ENCODE measurements at places on chromosomes 11 and 22.
A peak's percentile ranks its signal among the peaks of the same experiment; 100 is the strongest.

DNA sequence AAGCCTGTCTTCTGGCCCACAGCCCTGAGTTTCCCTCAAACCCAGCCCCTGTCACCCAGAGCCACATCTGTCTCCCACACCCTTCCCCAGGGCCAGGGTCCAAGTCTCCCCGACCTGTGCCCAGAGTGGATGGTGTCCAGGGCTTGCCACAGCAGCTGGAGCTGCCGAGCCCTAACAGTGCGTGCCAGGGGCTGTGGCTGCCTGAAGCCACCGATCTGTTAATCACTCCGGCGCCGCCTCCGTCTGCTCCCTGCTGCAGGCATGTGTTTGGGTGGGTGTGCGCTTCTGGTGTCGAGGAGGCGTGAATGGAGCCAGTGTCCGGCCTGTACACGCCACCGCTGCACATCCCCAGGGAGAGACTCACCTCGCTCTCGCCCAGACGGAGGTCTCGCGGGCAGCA, 26.1 kb downstream of the SHISAL1 start:
- no peak for DNase-seq

DNA sequence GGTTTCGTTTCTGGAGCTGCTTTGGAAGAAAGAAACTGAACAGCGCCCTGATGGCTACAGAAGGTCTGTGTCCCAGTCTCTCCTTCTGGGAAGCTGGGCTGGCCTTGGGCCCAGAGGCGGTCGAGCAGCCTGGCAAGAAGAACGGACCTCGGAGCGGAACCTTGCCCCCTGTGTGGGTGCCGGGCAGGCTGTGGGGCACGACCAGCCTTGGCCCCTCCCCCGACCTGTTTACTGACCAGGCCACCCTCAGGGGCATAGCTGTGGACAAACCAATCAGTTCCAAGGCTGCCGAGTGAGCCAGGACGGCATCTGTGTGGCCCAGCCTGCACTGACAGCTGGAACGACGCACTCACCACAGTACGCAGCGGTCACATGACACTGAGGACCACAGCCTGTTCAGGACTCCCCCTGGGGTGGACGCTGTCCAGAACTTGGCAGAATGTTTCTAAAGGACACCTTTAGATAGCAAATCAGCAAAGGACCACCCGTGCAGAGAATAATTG, 7.2 kb downstream of the PIM3 start:
- DNase-seq, result no peak

DNA sequence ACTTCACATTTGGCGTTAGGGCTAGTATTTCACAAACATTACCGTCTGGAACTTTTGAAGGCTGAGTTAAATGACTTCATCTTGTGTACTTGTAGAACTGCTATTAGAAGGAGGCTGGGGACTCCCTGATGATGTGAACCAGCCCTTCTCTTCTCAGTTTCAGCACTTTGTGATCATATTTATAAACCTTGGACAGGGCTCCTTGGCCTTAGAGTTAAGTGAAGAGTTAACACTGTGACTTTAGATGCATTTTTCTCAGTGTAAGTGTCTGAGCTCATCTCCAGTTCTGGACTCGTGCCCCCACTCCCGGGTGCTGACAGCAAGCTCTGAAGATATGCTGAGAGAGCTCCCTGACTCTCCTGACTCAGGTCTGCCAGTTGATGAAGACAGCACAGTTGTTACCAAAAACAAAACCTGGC, 8.4 kb downstream of the MIAT start:
- DNase-seq, result no peak

- peak; percentile 66 for DNase-seq
Observed at GRCh38 chr11:44936525-44936924, 14.2 kb downstream of the TP53I11 start.

DNA sequence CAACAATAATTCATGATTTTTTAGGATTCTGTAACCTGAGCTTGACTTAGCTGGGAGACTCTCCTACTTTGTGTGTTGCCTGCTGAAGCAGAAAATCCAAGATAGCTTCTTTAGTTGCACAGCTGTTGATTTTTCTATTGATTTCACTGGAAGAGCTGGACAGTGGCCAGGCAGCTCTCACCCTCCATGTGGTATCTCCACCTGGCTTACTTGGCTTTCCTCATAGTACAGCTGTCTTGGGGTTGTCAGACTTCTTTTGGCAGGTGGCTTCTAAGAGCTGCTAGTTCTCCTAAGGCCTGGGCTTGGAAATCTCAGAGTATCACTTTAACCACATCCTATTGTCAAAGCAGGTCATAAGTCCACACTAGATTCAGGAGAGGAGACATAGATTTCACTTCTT, 130.8 kb upstream of the SPON1 start:
- no peak for DNase-seq

DNA sequence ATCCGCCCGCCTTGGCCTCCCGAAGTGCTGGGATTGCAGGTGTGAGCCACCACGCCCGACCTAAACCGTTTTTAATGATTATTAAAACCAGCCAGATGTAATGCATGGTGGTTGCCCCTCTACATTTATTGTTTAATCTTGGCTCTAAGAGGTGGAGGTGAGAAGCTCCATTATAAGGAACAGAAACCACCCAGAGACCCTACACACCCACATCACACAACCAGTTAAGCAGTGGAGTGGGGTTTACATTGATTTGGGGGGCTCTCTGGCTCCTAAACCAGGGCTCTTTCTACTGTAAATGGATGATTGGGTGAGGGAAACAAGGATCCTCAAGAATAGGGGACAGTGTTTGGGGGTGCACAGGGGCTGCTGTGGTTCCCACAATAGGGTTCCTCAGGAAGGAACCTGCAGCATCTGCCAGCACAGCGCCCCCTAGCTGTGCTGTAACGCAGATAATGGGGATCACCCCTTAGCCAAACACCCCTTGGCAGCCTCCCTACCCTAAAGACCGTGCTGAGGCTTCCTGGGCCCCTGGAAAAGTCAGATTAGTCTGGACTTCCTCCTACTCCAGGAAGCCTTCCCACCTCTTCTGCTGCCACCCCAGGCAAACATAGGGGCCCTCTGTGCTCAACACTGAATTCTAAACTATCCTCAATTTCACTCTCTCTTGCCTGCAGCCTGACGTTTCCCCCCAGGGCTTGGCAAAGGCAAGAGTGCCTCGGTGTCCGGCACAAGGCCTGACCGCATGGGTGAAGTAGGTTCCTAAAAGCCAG, 2.4 kb downstream of the MPST start:
- DNase-seq, result peak; percentile 15

- no peak for DNase-seq
Observed at GRCh38 chr11:12746593-12747097, 72.4 kb downstream of the TEAD1 start.

DNA sequence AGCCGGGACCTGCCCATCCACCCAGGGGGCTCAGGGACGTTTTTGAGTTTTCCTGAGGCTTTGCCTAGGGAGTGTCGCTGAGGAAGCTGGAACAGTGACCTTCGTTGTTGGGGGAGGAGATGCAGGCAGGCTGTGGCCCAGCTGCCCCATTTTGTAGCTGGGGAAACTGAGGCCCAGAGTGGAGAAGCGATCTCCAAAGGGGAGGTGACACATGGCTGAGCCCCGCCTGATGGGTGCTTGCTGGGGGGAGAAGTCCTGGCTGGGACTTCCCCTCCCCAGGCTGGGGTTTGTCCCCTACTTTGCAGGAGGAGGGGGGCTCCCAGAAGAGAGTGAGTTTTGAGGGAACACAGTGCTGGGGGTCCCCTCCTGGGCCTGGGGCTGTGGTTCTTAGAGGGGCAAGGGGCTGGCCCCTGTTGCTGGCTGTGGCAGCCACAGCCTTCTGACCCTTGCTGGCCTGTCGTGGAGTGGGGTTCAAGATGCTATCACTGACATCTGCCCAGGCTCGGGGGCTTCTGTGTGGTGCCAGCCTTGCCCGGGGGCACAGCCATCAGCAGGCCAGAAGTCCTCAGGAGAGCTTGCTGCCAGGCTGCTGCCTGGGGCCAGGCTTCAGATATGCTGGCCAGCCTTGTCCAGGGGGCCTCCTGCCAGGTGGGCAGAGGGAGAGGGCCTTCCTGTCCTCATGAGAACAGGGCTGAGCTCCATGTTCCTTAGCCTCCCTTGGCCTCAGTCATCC, 21.4 kb downstream of the KCNQ1 start:
- DNase-seq, result no peak

- no peak for DNase-seq
Observed at GRCh38 chr11:33682446-33682845, 18.2 kb downstream of the C11orf91 start.

- DNase-seq, result no peak
Observed at GRCh38 chr22:17633217-17633997, 4.9 kb upstream of the ATP6V1E1 start.

GRCh38 chr11:842370-843002, at the start of the genes POLR2L and TSPAN4:
Gene POLR2L (minus strand): TSS chr11:842529. CDS start chr11:842508, 21 bp downstream.
Gene TSPAN4 (plus strand): TSS chr11:842852. CDS start chr11:850305, 7,453 bp downstream.
- DNase-seq, result peak; percentile 75

- no peak for DNase-seq
Observed at GRCh38 chr22:45537734-45538181, 35.1 kb downstream of the FBLN1 start.

DNA sequence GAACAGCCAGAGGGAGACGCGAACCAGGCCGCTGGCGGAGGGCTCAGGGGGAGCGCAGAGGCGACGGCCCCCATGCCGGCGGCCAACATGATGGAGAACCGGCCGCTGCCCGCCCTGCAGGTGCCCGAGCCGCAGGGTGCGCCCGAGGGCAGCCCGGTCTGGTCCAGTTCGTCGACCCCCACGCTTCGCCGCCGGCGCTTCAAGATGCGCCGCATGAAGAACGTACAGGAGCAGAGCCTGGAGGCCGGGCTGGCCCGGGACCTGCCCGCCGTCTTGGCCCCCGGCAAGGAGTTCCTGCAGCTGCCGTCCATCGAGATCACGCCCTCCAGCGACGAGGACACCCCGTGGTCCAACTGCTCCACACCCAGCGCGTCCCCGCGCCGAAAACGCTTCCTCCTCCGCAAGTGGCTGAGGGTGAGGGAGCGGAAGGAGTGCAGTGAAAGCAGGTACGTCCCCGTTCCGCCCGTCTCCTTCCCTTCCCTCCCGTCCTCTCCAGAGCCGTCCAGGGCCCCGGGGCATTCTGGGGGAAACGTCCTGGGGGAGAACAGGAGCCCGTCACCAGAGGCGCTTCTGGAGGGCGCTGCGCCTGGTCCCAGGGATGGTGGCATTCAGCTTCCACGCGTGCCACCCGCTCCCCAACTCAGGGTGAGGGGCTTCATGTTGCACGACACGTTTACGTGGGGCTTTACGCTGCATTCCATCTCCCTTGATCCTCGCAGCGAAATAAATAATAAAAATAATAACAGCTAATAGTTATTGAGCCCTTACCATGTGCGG, 840 bp downstream of the GRAMD1B start:
- DNase-seq, result peak; percentile 14

DNA sequence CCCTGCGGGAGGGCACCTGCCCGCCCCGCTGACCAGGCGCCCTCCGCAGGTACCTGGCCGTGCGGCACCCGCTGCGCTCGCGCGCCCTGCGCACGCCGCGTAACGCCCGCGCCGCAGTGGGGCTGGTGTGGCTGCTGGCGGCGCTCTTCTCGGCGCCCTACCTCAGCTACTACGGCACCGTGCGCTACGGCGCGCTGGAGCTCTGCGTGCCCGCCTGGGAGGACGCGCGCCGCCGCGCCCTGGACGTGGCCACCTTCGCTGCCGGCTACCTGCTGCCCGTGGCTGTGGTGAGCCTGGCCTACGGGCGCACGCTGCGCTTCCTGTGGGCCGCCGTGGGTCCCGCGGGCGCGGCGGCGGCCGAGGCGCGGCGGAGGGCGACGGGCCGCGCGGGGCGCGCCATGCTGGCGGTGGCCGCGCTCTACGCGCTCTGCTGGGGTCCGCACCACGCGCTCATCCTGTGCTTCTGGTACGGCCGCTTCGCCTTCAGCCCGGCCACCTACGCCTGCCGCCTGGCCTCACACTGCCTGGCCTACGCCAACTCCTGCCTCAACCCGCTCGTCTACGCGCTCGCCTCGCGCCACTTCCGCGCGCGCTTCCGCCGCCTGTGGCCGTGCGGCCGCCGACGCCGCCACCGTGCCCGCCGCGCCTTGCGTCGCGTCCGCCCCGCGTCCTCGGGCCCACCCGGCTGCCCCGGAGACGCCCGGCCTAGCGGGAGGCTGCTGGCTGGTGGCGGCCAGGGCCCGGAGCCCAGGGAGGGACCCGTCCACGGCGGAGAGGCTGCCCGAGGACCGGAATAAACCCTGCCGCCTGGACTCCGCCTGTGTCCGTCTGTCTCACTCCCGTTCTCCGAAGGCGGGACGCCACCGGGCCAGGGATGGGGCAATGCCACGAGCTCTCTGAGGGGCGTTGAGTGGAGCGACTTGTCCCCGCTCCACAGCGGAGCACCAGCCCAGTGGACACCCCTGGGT, 1.8 kb downstream of the GALR3 start:
- no peak for DNase-seq

DNA sequence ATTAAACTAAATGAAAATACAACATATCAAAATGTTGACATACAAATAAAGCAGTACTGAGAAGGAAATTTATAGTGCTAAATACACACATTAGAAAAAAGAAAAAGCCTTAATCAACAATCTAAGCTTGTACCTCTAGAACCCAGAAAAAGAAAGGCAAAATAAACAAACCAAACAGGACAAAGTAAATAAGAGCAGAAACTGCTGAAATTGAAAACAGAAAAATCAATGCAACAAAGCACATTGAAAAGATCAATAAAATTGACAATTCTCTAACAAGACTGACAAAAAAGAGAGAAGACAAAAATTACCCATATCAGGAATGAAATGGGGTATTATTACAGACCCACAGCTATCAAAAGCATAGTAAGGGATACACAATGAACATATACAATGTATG, 21.0 kb downstream of the DCUN1D5 start:
- no peak for DNase-seq

GRCh38 chr11:124481365-124482323, 36.1 kb upstream of the OR8B8 start:
- no peak for DNase-seq

DNA sequence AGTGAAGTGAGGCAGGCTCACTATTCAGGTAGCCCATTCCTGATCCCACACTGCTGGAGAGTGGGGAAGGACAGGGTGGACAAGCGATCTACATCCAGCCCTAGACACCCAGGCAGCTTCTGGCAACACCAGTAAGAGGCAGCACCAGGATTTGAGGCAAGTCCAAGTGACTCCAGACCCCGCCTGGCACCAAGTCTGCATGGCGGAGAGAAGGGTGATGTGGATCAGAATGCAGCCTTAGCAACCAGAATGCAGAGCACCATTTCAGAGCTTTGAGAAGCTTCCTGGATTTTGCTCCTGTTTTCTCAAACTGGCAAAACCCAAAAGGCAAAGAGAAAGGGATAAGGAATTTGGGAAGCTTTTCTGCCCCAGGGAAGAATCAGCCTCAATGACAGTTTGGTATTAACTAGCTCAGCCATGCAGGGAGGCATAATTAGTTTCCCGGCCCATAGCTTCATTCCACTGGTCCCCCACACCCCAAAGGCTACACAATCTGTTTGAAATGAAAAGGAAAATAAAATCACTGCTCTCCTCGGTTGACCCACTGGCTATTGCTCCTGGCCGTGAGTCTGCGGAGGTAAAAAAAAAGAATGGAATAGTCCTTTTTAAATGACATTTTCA, 17.3 kb downstream of the GALNT18 start:
- no peak for DNase-seq
